Right lung (tissue), 10 donors: ENCODE measurements at places on chromosomes 11 and 22. TPM values are rescaled to one million over a fixed set of nuclear protein-coding genes. Genes with fewer than 3 reads are reported as not detected.

Gene DEPDC7
- polyA plus RNA-seq, result 23.9 TPM

Gene SELENOH
- 94.9 TPM for polyA plus RNA-seq

Gene HPX
- polyA plus RNA-seq, result 8.7 TPM

DNA sequence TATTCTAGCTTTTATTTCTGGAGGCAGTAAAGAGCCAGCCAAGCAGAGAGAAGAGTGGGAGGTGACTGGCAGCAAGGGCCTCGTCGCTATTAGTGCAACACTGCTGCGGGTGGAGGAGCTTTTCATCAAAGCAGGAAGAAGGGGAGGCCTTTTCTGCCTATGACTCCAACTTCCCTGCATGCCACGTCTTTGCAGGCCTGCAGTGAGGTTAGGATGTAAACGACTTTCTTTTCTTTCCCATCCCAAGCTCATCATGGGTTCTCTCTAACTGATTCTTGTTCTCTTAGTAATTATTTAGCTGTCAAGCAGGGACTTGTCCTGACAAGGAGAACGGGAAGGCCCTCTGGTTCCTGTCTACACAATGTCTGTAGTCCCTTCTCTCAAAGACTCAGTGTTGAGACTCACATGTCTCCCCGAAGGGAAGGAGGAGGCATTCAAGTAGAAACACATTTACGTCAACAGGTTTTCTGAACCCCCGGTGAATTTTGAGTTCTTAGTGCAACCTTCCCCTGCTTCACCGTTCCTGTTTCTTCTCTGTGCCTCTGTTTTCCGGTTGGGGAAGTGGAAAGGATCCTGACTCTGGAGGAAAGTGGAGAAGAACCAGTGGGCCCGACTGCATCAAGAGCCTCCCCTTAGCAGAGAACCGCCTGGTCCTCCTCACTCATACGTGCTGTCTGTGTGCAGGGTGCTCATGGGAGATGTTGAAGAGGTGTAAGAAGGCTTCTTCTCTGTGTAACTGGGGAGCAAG lies 56.9 kb downstream of the PACS1 start:
- no peak for DNase-seq

DNA sequence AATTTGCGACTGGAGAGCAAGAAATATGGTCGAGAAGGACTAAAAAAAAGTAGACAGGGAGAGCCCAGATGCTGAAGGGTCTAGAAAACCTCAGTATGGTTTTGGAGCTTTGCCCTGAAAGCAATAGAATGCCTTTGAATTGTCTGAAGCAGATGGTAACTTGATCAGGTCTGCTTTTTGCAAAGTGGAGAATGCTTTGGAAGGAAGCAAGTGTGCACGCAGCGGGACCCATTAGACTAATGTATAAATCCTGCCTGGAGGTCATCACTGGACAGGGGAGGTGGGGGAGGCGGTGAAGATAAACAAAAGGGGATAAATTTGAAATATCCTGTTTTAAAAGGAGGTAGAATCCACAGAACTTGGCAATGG lies 757 bp upstream of the HINFP start:
- no peak for DNase-seq

GRCh38 chr11:96275801-96276594 lies 67.0 kb downstream of the MAML2 start:
- no peak for DNase-seq

GRCh38 chr11:66614073-66614472 lies 2.4 kb upstream of the RBM14 start:
- no peak for DNase-seq

DNA sequence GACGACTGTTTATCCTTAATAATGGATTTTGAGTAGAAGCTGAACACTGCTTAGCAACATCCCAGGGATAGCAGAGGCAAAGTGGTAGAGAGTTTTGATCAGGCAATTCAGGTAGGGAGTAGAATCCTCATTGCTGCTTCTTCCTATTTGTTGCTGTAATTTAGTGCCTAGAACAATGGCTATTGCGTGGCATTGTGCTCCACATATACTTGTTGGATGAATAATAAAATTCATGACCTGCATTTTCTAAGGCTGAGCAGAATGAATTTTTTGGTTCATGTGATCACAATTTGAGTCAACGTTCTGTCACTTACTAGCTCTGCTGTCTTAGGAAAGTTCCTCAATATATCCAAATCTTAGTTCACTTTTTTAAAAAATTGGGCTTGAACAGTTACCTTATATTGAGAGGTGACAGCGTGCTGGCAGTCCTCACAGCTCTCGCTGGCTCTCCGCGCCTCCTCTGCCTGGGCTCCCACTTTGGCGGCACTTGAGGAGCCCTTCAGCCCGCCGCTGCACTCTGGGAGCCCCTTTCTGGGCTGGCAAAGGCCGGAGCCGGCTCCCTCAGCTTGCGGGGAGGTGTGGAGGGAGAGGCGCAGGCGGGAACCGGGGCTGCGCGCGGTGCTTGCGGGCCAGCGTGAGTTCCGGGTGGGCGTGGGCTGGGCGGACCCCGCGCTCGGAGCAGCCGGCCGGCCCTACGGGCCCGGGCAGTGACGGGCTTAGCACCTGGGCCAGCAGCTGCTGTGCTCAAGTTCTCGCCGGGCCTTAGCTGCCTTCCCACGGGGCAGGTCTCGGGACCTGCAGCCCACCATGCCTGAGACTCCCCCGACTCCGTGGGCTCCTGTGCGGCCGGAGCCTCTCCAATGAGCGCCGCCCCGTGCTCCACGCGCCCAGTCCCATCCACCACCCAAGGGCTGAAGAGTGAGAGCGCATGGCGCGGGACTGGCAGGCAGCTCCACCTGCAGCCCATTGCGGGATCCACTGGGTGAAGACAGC lies 350.6 kb downstream of the ETS1 start:
- no peak for DNase-seq
